KBM-7 (cell line): ENCODE measurements at places on chromosomes 12 and 14.

GRCh38 chr12:24803430-24804245 is 145.3 kb downstream of the BCAT1 start:
- peak; percentile 79 for DNase-seq

DNA sequence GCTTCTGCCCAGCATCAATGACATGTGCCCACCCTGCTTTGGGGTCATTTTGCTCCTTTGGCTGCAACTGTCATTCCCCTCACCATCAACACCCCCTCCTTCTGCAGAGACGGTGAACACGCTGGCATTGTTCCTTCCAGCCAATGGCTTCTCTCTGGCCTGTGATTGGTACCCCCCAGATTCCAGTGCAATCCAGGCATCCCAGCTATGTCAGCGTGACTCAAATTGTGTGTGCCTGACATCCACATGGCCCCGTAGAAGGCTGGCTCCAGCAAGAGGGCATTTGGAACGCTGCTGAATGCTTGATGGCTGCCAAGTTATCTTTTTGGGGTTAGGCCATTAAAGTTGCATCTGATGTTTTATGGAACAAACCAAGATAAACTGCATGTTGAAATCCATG is 21.0 kb upstream of the CCND2 start:
- no peak for DNase-seq

DNA sequence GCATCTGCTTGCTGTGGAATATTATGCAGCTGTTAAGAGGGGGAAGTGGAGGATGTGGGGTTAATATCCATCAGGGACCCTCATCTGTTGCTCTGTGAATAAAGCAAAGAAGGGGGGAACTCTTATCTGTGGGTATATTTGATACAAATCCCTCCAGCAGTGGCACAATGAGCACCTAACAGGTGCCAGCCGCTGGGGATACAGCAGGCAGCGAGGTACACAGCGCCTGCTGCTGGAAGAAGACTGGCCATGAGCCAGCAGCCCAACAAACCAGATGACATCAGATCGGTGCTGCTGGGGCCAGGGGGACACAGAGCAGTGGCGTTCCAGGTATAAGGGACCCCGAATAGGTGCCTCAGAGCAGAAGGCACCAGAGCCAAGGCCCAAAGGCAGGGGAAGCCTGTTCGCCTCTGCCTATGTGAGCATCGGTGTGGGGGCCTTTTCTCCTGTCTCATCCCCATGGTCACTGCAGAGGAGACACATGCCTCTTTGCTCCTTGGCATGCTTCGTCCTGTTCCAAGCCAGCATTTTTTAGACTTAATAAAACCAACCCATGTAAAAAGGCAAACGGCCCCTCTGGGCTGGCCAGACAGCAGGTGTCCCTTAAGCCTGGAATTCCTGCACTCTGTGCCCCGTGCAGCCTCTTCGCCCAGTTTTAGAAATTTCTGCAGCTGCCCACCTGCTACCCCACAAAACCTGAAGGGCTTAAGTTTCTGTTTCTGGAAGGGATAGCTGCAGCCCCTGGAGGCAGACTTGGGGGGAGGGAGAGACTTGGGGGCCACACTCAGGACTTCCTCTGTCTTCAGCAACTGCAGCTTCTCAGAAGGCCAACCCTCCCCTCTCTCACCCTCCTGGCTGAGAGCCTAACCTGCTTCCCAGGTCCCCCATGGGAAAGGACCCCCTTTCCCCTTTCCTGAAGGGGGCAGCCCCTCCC is 1.6 kb upstream of the CKB start:
- no peak for DNase-seq

DNA sequence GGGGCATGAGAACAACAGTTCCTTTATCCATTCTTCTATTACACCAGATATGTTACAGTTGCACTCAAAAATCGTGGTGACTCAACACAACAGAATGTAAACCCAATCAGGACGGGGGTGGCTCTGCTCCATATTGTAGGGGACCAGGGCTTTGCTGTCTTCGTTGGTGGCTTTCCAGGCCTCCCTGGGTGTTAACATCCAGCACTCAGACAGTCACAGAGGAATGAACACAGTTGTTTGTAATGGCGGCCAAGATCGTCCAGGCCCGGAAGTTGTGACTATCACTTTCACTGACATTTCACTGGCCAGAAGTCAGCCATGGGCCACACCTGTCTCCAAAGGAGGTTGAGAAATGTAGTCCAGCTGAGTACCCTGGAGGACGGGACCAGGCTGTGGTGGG is 204.1 kb downstream of the CACNA1C start:
- no peak for DNase-seq

- no peak for DNase-seq
Observed at GRCh38 chr12:75695926-75696325, 184.5 kb upstream of the KRR1 start.

- DNase-seq, result peak; percentile 93
Observed at GRCh38 chr12:48999371-49000131, at the start of gene DDN. TSS of gene DDN (minus strand) at chr12:48999375. CDS start at chr12:48999287, 88 bp downstream.

DNA sequence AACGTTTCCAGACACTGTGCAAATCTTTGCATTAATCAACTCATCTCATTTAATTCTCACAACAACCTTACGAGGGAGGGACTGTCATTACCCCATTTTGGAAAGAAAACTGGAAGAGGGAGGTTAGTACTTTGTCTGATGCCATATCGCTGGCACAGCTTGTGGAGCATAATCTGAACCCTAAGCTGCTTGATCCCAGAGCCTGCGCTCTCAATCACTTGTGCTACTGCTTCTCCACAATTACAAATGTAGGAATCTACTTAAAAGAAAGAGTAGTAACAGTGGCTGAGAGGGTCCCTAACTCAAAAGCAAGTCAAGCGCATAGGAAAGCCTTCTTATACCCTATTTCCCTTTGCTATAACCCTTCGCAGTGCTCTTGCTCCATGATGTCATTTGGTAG is 3.2 kb downstream of the EFS start:
- DNase-seq, result no peak

- DNase-seq, result no peak
Observed at GRCh38 chr14:78403278-78403815, 233.2 kb downstream of the NRXN3 start.

DNA sequence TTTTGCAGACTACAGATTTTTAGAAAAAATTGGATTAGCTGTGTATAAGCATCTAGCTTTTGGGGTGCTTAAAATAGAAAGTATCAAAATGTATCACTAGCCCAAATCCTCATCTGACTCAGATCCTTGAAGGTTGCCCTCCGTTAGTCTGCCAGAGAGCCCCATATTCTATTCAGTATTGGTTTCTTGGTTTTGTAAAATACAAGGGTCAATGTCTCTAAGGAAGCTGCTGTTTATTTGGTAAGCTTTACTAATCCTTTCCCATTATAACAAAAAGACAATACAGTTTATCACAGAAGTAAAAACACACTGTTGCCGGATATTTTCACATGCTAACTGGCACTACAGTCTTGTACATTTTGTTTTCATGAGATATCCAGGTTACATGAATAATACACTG is 92.8 kb upstream of the PTHLH start:
- no peak for DNase-seq

DNA sequence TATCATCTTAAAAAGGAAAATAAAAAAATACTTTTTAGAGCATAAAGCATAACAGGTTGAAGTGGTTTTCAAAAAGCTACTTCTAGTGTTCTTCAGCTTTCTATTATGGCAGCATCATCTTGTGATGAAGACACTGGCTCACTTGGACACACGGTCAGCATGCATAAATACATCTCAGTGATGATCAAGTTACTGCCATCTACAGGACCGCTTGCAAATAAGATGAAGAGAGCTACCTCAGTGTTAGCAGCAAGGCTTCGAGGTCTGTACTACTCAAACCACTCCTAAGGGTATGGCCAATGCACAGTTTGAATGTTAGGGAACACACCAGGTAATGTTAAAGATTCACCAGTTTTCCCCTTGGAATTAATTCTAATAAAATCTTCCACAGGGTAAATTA is 58.8 kb downstream of the GALC start:
- no peak for DNase-seq

DNA sequence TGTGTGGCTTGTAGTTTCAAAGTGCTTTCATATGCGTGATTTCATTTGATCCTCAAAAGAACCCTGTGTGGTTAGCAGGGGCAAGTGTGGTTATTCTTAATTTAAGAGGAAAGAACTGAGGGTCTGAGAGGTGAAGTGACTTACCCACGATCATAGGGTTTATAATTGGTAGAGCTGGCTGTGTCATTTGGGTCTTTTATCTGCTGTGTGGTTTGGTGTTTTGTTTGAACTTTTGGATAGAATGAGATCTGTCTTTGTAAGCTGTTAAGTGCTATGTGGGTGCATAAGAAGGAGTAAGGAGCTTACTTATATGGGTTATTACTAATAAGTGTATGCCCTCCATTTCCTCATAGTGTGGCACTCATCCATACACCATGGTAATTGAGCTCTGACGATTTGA is 190.0 kb downstream of the CACNA1C start:
- DNase-seq, result no peak

- no peak for DNase-seq
Observed at GRCh38 chr12:94150240-94151121, 2.1 kb downstream of the PLXNC1 start.

- DNase-seq, result no peak
Observed at GRCh38 chr12:64560396-64561301, 49.6 kb upstream of the RASSF3 start.

DNA sequence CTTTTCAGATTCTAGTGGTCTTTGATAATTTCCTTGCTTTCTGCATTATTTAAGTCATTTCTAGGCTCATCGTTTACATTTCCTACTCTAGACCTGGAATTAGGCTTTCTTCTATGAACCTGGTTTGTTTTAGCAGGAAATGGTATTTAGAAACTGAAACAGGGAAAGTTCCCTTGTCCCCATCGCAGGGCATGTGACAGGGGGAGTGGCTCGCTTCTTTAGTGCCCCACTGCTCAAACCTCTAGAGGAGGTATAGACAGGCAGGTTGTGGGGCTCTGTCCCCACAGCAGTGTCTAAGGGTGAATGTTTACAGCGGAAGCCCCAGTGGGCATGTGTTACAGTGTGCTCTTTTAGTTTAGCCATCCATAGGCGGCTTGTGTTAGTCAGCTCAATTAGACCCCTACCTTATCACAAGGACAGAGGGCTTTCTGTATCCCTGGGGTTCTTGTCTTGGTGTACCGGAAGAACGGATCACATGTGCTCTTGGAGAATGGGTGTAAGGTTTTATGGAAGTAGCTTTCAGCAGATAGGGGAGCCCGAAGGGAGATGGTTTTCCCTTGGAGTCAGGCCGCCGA is 25.0 kb downstream of the IFT81 start:
- DNase-seq, result no peak

DNA sequence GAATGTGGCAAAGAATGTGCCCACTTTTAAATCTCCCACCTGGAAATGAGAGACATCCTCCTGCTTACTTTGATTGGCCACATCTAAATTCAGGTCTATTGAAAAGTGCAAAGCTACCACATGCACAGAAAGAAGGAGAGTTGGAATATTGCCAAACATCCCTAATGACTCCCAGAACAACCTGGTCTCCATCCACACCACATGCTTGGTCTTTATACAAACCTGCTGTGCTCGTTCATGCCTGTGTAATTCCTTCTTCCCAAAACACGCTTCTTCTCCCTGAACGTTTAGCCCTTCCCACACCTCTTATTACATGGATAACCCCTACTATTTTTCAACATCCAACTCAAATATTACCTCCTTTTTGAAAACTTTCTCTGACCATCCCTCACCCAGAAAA is 66.2 kb upstream of the BCL2L14 start:
- DNase-seq, result no peak

GRCh38 chr12:83827193-83827592 is 1085.4 kb downstream of the SLC6A15 start:
- DNase-seq, result no peak

- DNase-seq, result peak; percentile 47
Observed at GRCh38 chr14:103512701-103513611, 9.7 kb downstream of the CKB start.

DNA sequence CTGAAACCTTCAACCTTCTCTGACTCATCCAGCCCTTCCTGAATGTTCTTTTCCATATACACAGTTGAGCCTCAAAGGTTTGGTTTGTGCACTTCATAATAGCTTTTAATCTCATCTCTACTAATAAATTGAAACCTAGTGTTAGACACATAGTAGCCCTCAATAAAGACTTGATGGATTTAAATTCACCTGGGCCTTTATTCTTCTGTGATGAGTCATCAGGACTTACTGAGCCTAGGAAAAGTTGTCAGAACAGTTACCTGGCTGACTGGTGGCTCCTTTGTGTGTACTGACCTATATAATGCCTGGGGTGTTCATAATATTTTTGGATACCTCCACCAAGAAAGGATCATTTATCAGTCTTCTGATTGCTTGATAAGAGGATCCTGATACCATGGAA is 86.4 kb upstream of the NTF3 start:
- no peak for DNase-seq

DNA sequence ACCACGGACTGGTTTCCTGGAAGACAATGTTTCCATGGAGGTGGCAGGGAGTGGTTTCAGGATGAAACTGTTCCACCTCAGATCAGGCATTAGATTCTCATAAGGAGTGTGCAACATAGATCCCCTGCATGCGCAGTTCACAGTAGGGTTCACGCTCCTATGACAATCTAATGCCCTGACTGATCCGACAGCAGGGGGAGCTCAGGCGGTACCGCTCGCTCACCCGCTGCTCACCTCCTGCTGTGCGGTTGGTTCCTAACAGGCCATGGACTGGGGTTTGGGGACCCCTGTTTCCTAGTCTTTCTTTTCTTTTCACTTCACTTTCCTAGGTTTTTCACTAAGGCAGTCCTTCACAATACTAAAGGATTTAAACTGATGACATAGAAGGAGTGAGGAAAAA is 39.6 kb downstream of the GUCY2C start:
- no peak for DNase-seq

GRCh38 chr14:76937181-76938091 is 91.1 kb downstream of the IRF2BPL start:
- no peak for DNase-seq

DNA sequence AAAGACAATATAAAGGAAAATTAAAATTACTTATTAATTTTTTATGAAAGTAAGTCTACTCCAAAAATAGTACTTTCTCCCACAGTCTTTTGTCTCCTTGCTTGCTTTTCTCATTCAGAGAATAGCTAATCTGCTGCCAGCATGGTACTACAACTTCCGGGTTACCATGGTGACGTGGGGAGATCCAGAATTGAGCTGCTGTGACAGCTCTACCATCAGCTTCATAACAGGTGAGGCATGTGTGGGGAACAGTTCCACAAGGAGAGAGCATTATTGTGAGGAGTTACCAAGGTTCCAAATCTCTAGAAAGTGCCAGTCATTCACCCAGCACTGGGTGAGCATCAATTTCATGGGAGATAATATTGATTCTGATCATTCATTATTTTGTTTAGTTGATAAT is 197.8 kb downstream of the PTPRO start:
- DNase-seq, result no peak

DNA sequence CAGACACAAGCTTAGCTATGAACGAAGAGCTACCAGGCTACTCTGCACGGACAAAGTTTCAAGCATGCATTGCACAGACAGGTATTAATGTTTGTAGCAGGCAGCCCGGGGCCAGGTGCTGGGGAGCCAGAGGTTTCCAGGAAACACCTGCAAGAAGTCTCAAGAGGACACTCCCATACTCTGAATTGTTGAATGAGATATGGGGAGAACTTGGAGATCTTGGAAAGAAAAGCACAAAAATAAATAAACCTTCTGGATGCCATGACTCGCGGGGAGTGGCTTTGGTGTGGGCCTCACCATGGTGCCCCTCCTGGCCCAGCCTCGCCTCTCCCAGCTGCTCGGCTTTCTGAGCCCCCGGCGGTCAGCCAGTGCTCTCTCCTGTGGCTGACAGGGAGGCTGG is 186.8 kb downstream of the TTC7B start:
- no peak for DNase-seq

- no peak for DNase-seq
Observed at GRCh38 chr12:3646561-3647241, 106.2 kb downstream of the CRACR2A start.

- peak; percentile 26 for DNase-seq
Observed at GRCh38 chr12:121288158-121288845, 8.2 kb downstream of the CAMKK2 start.

- DNase-seq, result no peak
Observed at GRCh38 chr12:132422381-132423043, 67.4 kb upstream of the FBRSL1 start.
